HEK293T (cell line): ENCODE measurements at places on chromosomes 1 and 21.
A peak's percentile ranks its signal among the peaks of the same experiment; 100 is the strongest.

DNA sequence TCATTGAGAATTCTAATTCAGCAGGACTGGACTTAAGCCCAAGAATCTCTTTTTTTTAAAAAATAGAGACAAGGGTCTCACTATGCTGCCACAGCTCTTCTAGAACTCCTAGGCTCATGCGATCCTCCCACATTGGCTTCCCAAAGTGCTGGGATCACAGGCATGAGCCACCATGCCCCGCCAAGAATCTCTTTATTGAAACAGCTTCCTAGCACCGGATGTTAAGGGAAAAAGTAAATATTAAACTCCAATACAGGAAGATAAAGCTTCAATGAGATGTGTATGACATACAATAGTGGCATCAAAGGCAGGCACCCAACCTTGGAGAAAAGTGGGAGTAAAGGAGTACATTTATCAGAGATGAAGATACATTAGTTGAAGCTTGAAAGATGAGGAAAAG is 25.5 kb downstream of the PUM1 start:
- no peak for DNase-seq

DNA sequence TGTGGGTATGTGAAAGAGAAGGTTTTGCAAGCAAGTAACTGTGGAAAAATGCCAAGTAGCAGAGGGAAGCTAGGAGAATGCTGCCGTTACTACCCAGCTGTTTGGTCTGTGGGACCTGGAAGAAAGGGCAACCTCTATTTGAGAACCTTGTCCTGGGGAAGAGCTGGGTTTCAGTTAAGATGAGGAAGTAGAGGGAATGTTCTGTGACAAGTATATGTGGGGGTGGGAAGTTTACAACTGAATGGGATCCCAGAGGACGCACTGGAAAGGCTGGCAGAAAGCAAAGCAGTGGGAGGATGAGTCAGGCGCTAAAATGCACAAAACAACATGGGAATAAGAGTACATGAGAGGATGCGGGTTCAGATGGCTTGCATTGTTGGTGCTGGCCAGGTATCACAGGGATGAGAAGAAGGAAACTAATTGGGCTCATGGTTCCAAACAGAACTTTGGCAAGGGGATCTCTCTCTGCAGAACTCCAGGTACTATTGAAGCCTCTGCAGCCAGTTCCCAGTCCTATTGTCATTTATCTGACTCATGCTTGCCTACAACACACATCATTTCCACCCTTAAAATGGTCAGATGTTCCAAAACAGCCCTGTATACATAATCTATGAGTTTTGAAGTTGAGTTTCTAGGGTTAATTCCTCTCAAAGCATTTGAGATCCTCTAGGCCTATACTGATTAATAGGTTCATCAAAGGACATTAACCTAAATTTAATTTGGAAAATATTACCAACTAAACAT is 88.5 kb upstream of the VAV3 start:
- DNase-seq = no peak

- no peak for DNase-seq
These were observed 27.2 kb upstream of the ENO1 start for GRCh38 chr1:8905582-8906191.

DNA sequence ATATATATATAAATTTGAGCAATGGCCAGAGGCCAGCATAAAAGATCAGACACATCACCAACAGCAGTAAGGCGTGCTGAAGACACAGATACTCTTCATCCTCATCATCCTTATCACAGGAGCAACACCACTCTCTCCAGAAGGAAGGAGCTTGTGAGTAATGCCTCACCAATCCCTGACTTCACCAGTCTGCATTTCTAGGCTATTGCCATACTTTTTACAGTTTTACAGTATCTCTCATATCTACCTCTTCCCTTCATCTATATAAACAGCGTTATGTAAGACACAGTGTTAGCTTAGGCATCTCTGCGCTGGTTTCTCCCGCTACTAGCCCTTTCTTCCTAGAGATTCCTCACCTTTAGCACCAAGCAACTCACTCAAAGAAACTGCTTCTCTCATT is 2.4 kb upstream of the ABL2 start:
- DNase-seq = no peak

DNA sequence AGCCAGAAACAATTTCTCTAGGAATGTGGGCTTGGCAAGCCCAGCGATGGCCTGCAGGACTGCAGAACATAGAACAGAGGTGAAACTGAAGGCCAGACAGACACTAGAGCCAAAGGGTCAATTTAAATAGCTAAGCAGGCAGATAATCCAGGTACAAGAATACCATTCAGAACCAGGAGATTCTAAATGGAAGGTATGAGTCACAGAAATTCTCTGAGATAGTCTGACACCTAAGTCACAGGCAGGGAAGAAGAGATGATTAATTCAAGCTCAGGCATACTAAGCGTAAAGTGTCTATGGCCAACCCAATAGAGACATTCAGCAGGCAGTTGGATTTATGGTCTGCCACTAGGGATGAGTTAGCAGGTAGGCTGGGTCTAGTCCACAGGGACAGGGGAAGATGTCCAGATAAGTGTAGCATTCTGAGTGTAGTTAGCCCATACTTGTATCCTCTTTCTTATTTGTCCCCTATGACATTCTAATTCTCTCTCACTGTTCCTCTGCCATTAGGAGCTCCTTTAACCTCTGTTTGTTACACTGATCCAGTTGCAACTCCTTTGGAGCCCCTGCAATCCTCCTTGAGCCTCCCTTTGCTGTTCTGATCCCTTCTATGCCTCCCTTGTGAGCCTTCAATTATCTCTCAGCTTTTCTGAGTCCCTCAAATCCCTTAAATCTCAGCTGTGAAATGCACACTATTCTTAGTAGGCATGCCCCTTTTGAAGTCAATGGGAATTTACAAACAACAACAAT is 383.8 kb downstream of the LMO4 start:
- no peak for DNase-seq

GRCh38 chr1:115192200-115192767 is 103.0 kb upstream of the TSPAN2 start:
- no peak for DNase-seq

DNA sequence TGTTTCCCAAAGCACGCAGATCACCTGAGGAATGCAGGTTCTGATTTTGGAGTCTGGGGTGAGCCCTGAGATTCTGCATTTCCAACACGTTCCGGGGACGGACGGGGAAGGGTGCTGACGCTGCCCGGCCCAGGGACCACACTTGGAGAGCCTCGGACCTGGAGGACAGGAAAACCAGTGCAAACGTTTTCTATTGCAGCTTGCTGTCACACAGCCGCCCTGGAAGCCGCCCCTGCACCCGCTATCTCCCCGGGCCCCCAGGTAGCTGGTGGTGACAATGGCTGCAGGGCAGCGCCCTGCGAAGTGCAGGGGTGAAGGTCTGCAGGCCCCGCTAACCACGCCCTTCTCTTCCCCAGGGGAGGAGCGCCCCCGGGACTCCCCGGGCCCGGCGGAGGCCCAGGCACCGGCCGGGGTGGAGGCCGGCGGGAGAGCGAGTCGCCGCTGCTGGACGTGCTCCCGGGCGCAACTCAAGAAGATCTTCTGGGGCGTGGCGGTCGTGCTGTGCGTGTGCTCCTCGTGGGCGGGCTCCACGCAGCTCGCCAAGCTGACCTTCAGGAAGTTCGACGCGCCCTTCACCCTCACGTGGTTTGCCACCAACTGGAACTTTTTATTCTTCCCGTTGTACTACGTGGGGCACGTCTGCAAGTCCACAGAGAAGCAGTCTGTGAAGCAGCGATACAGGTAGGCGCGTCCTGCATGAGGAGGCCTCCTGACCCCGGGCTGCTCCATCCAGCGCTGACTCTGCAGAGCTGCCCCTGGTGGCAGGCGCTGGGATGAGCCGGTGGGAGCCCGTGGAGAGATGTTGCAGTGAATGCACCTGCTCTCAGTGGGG is 142.0 kb upstream of the COA6 start:
- peak; percentile 33 for DNase-seq

- DNase-seq = no peak
These were observed 5.2 kb upstream of the LRRC8D start for GRCh38 chr1:89815611-89816010.

- no peak for DNase-seq
These were observed 569.5 kb downstream of the PTPRU start for GRCh38 chr1:29805896-29806160.

DNA sequence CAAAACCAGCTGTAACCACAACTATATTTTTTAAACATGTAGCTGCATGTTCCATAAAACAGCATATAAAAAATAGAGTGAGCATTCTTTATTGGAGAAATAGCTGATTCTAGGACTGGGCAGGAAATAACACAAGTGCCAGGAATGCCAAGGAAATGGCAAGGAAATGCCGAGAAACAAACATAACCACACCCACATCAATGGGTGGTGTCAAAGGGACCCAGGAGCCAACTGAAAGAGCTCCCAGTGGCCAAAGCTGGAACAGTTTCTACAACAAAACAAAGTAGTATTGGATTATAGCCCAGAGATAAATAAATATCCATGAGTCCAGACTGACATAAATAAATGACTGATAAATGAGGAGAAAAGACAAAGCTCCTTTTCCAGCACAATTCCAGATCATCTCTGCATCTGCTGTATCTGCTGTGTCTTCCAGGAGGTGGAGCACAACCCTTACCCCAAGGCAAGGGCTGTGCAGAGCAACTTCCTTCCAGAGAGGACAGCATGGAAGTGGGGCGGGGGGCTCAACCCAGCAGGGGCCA is 28.1 kb downstream of the ADARB1 start:
- DNase-seq = no peak

- no peak for DNase-seq
These were observed 196.7 kb upstream of the DAB1 start for GRCh38 chr1:57620605-57621004.

GRCh38 chr1:66239834-66240233 is 294.1 kb upstream of the SGIP1 start:
- no peak for DNase-seq

DNA sequence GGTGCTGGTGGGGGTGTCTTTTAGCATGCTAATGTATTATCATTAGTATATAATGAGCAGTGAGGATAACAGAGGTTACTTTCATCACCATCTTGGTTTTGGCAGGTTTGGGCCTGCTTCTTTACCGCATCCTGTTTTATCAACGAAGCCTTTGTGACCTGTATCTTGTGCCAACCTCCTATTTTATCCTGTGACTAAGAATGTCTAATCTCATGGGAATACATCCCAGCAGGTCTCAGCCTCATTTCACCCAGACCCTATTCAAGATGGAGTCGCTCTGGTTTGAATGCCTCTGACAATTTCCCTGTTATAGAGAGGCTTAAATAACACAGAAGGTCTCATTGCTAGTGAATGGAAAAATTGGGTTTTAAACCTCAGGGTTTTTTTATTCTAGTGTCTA is 300.8 kb upstream of the PROX1 start:
- no peak for DNase-seq

GRCh38 chr1:16019644-16020277 is 1.9 kb upstream of the HSPB7 start:
- no peak for DNase-seq

- no peak for DNase-seq
These were observed 74.7 kb downstream of the PSMG1 start for GRCh38 chr21:39108291-39109162.

- DNase-seq = no peak
These were observed 82.9 kb upstream of the QSOX1 start for GRCh38 chr1:180071759-180072158.

DNA sequence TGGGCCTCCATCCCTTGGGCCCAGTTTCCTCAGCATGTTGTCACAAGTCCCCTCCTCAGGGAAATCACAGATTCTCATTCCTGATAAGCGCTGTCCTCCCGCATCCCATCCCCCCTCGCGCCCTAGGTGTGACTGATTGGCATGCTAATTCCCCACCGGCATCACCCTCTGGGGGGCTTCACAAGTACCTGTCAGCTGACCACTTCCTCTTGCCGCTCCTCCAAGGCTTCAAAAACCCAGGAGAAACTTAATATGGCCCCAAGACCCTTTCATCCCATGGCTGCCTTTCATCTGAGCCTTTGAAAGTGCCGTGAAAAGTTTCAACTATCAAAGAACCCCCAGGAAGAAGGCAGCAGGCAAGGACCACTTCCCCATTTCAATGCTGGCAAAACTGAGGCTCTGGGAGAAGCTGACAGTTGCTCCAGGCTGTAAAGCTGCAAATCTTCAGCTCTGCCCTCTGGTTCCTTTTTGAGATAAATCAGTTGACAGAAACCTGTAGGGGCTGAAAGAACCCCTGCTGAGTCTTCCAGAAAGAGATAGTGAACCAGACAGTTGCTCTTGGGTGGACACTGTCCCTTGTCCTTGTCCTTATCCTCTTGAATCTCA is 12.8 kb upstream of the MIXL1 start:
- no peak for DNase-seq

DNA sequence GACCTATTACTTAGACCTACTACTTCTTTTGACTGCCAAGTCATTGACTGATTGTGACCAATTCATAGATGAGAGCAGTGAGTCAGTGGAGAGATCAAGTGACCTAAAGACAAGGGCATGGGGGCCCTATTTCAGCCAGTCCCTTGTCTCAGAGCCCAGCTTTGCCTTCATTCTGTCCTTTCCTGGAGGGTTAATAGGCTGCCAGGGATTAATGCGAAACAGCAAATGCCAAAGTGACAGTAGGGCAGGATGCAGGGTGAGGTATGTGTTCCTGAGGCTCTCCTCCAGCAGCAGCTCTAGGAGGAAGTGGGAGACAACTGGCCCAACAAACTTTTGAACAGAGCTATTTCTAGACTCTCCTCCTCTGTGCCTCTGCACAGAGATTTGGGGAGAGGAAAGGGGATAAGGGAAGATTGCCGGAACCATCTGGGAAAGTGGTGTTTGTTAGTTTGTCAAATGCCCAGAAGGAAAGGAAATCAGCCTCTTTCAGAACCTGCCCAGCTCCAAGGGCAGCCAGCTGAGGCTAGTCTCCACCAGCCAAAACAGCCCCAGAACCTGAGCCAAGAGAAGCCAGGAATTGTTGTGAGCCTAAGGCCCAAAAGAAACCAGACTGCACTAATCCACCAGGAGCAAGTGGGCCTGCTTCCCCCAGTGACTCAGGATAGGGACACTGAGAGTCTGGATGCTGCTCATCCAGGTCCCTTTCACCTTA is 4.9 kb upstream of the S100A3 start:
- no peak for DNase-seq

DNA sequence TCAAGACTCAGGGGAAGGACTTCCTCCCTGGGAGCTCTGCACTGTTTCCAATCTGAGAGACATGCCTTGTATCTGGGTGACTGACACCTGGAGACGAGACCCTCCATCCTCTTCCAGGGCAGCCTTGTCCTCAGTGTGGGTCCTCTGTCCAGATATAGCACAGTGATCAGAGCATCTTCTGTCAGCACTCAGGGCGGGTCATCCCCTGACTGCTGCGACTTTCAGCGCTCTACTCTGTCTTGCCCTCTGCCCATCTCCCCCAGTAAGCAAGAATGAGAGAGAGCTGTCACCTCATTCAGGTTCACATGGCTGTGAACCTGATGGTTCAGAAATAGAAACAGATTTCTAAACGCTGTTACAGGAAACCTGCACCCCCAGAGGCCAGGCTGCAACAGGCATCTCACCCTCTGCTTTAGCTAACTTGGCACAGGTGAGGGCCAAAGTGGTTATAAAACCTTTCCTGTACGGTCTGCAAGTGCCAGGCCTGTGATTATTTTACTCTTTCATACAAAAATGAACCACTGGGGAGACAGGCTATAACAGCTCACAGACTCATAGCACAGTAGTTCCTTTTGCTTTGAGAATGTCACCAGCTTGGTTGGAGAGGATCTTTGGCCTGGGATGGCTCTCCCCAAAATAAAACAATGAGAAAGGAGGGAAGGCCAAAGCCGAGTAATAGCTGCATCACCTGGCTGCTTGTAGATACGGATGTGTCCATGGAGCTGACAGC is 11.4 kb upstream of the TENT5C start:
- DNase-seq = no peak
